ENCODE measurements at places on chromosomes 2 and 18. TPM values are rescaled to one million over a fixed set of nuclear protein-coding genes. Genes with fewer than 3 reads are reported as not detected.

Gene FAM228A
- total RNA-seq = not detected

Gene DNAJC5G
- total RNA-seq = not detected

Gene DYNAP
- total RNA-seq = not detected

- H3K4me1 ChIP-seq = peaks cover 37% of the 10 kb centered on the region
- peak within 1 kb of the TSS; percentile 96 for H3K4me3 ChIP-seq
- DNase-seq = peak; percentile 86
- H3K27me3 ChIP-seq = no peaks in the 10 kb centered on the region
- no peaks in the 10 kb centered on the region for H3K36me3 ChIP-seq
Observed at GRCh38 chr18:10525697-10526560, at the start of gene NAPG. NAPG (plus strand) TSS chr18:10526027; CDS start chr18:10526103, 76 bp downstream.

DNA sequence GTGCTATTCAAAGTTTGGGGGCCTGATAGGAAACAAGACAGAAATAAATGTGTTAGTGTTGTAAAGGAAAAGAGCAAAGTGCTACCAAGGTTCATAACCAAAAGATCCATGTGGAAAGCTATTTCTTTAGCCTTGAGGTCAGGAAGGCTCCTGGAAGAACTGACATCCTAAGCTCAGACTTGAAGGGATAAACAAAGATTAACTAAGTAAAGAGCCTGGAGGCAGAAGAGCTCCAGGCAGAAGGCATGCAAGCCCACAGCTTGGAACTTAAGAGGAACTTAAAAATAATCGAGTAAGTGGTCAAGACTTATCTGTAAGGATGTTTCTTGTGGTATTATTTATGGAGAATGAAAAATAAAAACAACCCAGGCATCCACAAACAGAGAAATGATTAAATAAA is 245.0 kb upstream of the MGAT5 start:
- H3K27me3 ChIP-seq = peaks cover 6% of the 10 kb centered on the region
- no peak overlapping the region for H3K27ac ChIP-seq
- no peaks in the 10 kb centered on the region for H3K4me1 ChIP-seq
- no peak for DNase-seq
- H3K4me3 ChIP-seq = no peak overlapping the region
- H3K36me3 ChIP-seq = no peaks in the 10 kb centered on the region

All from CD4-positive, CD25-positive, alpha-beta regulatory T cell (primary cell).